8988T (cell line): ENCODE measurements at places on chromosomes 4 and X.

DNA sequence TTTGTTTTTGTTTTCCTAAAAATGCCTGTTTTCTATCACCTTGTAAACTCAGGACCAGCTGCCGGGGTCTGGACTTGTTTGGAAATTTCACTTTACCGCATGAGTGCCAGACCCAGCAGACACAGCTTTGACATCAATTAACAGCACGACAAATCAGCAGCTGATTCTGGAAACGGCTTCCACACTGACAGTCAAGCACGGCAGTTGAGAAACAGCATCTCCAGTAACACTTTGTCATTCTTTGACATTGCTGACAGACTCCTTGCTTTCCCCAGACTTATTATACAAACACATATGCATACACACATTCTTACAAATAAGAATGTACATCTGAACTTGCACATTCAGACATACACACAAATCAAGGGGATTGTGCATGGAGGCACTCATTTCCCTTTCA is 1017.6 kb upstream of the HS3ST1 start:
- no peak for DNase-seq

- DNase-seq, result no peak
Measured at GRCh38 chr4:143390764-143391163, 54.1 kb downstream of the GAB1 start.

DNA sequence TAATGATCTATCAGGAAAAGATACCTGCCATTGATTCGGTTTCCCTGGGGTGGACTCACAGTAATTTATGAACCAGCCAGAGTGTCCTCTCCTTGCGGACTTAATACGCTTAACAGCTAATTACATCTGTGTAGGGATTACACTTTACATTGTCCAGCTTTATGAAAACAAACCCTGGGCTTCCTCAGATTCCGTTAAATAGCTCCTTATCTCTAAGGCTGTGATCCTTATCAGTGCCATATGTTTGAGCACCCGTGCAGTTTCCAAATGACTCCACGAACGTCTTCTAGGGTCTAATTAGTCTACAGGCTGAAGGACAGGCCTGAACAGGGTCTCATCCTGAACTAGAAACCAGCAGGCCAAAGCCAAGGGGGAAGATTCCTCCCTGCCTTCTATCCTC is 56.9 kb downstream of the KDR start:
- DNase-seq, result no peak

- no peak for DNase-seq
Measured at GRCh38 chrX:103530545-103530944, 11.3 kb upstream of the RAB40A start.

DNA sequence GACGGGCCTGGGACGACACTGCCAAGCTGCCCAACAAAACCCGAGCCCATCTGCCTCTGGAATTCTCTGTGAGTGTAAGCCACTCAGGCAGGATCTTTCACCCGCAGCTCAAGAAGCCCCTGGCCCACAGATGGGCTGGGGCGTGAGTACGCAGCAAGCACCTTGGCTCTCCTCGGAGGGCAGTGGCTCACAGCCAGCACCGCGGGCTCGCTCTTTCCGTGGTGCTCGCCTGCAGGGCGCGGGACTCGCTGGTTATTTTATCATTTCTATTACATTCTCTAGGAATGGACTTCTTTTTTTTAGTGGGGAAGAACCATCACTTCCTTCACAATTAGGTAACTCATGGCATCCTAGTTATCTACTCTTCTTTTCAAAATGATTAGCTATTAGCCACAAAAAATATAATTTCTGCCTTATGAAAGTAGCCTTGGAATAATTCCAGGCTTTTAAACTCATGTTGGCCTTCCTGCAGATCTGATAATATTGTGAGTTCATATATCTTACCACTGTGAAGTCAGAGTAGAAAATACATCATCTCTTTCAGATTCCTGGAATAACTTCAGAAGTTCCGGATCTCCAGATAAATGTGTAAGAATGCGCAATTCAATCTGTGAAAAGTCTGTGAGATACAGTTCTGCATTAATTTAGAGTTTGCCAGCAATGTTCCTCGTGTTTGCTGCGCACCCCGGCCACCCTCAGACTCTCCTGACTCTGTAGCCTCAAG is 68.6 kb downstream of the NAT8L start:
- DNase-seq, result no peak

GRCh38 chr4:44651425-44651824 is at the start of gene YIPF7:
Gene YIPF7 (minus strand): TSS chr4:44651625. CDS start chr4:44650100, 1,525 bp downstream.
- DNase-seq, result no peak

DNA sequence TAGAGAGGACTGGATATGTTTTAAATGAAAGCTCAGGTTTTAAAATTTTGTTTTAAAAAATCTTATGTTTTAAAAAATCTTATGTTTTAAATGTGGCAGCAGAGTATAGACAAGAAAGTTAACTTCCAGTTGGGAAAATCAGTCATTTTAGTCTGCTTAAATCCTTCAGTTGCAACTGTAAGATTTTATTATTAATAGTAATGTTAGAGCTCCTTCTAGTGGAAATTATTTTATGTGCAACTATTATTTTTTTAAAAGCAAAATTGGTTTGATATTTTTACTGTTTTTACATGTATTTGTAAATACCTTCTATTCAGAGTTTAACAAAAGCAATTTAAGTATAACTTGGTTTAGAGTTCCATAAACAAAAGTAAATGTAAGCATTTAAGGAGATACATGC is 8.5 kb upstream of the NUDT6 start:
- no peak for DNase-seq

DNA sequence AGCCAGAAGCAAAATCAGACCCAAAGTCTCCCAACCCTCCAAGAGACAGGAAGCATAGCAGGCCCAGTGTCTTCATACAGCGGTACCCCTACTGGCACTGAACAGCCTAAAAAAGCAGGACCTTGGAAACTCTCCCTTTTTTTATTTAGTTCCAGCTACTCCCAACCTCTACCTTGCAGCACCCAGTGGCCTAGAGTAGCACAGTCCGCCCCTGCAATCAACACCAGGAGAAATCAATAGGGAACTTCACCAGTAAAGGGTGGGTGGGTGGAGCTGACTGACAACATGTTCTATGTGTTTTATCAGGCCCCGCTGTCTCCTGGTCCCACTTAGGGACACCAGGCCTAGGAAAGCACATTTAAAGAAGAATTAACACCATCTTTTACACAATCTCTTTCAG is 378.5 kb upstream of the CT83 start:
- DNase-seq, result no peak

DNA sequence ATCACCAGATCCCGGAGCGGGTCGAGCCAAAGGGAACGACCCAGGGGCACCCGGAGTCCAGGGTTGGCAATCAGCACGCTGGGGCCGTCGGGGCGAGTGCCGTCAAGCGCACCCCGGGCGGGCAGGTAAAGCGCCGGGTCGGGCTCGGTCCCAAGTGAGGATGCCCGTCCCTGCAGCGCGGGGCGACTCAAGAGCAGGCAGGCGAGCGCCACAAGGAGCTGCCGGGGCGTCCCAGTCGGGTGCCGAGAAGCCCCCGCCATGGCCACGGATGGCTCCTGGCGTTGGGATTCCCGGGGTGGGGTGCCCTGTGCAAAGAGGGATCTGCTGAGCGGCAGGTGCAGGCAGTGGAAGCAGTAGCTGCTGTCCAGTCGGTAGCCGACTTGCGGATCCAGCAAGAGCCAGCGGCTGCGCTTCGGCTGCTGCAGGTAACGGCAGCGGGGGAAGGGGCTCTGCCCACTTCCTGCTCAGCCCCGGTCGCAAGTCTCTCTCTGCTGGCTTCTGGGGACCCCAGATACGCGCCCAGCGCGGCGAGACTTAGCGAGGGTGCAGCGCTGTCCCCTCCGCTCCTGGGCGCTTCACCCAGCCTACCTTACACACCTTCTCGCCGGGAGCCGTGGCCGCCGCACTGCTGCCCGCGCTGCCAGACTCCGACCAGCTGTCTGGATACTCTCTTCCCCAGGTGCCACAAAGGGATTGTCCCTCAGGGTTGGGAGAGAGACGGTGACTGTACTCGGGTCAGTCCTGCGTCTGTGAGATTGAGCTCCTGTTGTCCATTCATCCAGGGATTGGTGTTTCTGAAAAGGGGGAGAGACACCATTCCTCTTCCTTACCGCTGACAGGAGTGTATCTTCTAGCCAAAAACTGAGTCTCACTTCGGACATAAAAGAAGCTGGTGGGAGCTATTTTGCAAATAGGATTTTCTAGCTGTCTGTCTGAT is at the start of gene FREM3:
FREM3 (minus strand) TSS at position 260 of the 937 bp plus-strand sequence; CDS start at position 260, 0 bp downstream.
- no peak for DNase-seq

DNA sequence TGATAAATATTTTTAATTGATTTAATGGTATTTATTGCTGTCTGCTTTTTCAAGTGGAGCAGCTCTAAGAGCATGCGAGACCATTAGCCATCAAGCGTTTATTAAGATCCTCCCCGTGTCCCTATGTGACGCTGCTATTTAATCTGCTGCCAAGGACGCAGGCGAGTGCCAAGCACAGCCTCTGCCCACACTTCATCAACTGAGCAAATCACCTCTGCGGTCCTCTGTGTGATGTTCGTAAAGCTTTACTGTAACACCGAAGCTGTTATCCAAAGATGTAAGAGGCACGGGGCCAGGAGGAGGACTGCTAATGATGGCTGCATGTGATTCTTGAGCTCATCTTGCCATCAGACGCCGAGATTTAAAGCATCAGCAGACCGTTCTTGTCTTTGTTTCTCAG is 79.5 kb downstream of the STOX2 start:
- no peak for DNase-seq

GRCh38 chrX:119492463-119492862 is 24.2 kb downstream of the SLC25A5 start:
- DNase-seq, result no peak

GRCh38 chr4:85669204-85669603 is 194.3 kb downstream of the ARHGAP24 start:
- no peak for DNase-seq

DNA sequence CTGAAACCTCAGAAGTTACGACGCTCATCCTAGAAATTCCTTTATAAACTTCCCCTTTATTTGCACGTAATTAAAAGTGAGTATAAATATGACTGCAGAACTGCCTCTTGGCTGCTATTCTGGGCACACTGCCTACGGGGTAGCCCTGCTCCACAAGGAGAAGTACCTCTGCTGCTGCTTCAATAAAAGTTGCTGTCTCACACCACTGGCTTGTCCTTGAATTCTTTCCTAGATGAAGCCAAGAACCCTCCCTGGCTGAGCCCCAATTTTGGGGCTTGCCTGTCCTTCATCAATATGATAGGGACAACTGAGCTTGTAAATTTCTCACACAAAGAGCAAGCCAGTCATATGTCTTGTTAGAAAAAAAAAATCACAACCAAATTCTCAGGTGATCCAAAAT is 115.8 kb downstream of the VEGFC start:
- DNase-seq, result no peak

DNA sequence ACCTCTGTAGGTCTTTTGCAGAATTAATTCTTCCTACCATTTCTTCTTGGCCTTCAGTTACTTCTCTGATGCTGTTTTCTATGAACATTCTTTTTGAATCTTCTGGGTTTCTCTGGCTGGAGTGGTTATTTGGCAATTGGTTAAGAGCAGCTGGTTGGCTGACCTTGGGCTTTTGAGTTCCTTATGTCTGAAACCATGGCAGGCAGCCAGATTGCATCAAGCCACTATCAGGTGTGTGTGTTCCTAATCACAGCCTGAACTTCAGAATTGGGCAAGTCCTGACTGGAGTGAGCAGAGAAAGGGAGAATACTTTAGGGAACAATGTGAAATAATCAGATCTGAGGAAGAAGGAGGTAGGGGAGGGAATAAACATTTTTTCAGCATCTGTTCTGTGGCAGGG is 90.2 kb downstream of the ARHGAP10 start:
- DNase-seq, result no peak

GRCh38 chrX:86946569-86946968 is 571.0 kb upstream of the KLHL4 start:
- DNase-seq, result no peak

GRCh38 chr4:67036791-67037190 is 508.5 kb downstream of the CENPC start:
- no peak for DNase-seq
